ENCODE measurements at places on chromosomes 6 and 20.

DNA sequence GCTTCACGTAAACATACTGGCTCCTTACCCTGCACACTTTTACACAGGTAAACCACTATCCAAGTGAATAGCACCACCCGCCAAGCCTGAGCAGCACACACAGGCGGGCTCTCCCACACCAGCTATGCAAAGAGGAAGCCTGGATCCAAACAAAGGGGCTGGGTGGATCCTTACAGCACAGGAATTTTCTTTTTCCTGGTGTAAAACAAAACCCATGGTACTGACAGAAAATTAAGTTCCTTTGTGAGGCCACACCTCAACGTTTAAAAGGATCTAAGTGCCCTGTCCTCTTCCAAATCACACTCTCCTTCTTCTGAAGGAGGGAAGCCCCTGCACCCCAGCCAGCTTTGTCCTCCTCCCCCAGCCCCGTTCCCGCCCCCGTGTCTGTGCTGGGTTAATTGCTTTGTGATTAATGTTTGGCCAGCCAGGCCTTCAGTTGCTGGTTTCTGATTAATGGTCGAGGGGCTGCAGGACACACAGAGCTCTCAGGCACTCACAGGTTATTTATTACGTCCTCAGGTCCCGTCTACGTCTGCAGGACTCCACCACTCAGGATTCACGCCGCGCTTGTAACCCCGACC is 6.1 kb downstream of the DACT2 start:
- DNase-seq: no peak

GRCh38 chr6:6577735-6578134 is 10.8 kb upstream of the LY86 start:
- DNase-seq: no peak

- no peak for DNase-seq
These were observed 3.4 kb upstream of the SCML4 start for GRCh38 chr6:107827541-107827940.

DNA sequence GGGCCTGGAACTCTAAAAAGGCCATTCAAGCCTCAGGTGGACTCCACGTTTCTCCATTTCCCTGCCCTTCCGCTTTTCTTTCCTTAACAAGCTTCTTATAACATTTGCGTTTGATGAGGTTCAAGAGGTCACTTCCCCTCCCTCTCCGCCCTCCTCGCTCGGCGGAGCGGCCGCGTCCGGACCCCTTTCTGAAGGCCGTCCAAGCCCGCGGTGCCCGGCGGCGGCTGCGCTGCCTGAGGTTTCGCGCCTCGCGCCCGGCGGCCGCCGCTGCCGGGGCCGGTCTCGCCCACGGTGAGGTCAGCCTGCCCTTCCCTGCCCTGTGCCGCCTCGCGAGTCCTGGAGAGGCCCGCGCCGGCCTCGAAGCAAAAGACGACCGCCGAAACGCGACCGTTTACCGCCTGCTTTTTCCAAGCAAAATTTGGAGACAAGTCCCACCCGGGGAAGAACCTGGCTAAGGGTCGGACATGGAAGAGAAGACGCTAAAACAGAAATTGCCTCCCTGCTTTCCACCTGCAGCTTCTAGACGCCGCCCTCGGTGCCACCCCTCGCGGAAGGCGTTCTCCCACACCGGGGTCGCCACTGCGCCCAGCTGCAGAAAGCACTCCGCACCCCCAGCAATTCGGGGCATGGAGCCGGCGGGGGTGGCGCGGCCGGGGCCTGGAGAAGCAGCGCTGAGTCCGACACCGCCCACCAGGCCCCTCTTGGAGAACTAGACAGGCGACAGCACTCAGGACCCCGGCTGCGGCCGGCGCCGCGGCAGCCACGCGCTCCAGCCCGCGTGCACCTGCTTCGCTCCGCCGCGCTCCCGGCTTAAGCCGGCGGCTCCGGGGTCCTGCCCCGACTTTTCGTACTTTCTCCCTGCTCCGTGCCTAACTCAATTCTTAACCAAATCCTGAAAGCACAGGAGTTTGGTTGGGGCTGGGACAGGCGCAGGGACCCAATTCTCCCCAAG is 11.0 kb upstream of the FOXF2 start:
- DNase-seq: no peak

- no peak for DNase-seq
These were observed 43.1 kb upstream of the ZNF831 start for GRCh38 chr20:59120491-59120890.

GRCh38 chr6:16196984-16197546 is 41.3 kb upstream of the GMPR start:
- DNase-seq: no peak

DNA sequence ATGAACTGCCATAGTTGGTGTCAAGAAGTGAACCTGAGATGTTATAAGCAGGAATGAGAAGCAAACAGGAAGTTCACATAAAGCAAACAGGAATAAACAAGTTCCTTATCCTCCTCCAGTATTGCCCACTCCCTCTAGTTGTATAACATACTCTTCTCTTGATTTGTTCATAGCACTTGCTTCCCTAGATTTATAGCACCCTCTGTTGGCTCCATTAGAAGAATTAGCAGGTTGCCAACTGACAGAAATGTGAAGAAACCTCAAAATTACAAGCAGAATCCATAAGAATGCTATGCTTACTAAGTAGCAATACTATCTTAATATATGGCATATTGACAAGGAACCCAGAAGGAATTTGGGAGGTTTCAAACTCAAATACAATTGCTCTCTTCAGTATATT is 195.4 kb downstream of the TBX18 start:
- no peak for DNase-seq

DNA sequence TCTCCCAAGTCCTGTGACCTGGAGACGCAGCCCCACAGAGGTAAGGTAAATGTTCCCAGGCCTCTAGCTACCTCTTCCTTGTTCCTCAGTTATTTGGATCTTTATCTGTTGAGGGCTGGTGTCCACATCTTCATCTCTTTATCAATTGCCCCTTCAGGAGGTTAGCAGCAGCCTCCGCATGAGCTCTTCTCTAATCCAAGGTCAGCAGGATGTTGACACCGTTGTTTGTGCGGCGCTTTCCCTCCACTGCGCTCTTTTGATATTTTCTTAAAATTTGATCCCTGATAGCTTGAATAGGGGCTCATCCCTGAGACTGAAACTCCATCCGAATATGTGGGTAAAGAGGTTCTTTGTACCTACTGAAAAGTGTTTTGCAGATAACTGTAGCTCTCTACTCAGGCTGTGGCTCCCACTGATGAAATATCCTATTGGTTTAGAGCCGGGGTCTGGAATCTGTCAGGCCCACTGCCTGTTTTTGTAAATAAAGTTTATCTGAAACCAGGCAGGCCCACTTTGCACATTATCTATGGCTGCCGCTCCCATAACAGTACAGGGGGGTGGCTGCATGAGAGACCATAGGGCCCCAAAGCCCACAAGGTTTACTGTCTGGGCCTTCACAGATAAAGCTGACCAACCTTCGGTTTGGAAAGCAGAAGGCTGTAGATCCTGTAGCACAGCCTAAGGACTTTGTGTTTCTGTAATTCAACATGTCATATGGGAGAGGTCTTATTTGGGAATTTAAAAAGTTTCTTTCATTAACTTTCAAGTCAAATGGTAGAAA is 362.6 kb downstream of the QKI start:
- no peak for DNase-seq

- no peak for DNase-seq
These were observed 179.4 kb upstream of the JAG1 start for GRCh38 chr20:10853176-10853575.
